ENCODE measurements at places on chromosomes 5 and 9.
A peak's percentile ranks its signal among the peaks of the same experiment; 100 is the strongest.

GRCh38 chr9:123421801-123422455 lies 65.9 kb downstream of the CRB2 start:
- no peak for DNase-seq

- no peak for DNase-seq
These were observed 84.0 kb upstream of the NEURL1B start for GRCh38 chr5:172556971-172557461.

DNA sequence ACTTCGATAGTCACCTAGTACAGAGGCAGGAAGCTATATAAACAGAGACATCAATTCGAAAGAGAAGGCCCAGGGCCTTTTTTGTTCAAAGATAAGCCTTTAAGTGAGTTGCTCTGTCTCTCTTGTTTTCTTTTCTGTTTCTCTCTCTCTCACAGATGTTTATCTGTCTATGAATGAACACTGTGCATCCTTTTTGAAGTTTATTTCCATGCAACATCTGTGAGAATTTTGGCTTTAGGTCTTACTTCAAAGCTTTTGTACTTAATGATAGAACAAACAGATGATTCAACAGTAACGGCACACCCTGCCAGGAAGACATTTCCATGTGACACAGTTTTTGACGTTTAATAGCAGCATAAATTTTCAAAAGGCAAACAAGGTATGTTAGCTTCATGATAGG lies 1413.1 kb upstream of the CDH6 start:
- DNase-seq: no peak

GRCh38 chr5:154945695-154946301 lies 4.9 kb downstream of the MRPL22 start:
- no peak for DNase-seq

DNA sequence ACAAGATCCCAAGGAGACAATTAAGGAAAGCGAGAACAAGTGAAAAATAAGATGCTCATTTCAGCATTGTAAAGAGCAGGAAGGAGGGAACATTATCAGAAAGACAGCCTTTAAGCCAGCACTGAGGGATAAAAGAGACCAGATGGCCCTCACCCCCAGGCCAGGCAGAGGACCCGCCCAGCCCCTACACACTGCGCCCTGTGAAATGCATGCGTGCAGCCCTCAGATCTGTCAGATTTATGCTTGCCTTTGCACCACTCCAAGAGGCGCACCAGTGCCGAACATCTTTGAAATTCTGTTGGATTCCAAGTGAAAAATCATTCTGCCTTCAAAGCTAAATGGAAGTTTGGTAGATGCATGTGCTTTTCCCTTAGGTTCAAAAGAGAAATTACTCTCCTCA lies 378.0 kb downstream of the MLLT3 start:
- DNase-seq: no peak

- DNase-seq: no peak
These were observed 87.6 kb upstream of the RPS23 start for GRCh38 chr5:82365744-82366228.

GRCh38 chr9:105275938-105276337 lies 31.5 kb downstream of the SLC44A1 start:
- DNase-seq: no peak

DNA sequence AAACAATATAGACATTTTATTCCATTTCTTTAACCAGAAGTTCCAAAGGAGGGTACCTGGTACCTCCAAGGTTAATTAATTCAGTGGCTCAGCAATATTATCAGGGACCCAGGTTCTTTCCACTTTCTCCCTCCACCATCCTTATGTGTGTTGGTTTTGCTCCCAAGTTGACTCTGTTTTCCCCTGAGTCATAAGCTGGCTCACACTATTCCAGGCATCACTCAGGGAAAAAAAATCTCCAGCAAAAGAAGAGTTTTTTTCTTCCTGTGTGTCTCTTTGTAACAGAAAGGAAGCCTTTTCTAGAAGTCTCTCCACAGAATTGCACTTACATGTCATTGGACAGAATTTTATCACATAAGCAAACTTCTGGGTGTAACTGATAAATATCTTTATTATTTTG lies 31.2 kb upstream of the GALNT10 start:
- no peak for DNase-seq

- peak; percentile 56 for DNase-seq
These were observed 9.1 kb upstream of the IRF1 start for GRCh38 chr5:132499440-132500243.

DNA sequence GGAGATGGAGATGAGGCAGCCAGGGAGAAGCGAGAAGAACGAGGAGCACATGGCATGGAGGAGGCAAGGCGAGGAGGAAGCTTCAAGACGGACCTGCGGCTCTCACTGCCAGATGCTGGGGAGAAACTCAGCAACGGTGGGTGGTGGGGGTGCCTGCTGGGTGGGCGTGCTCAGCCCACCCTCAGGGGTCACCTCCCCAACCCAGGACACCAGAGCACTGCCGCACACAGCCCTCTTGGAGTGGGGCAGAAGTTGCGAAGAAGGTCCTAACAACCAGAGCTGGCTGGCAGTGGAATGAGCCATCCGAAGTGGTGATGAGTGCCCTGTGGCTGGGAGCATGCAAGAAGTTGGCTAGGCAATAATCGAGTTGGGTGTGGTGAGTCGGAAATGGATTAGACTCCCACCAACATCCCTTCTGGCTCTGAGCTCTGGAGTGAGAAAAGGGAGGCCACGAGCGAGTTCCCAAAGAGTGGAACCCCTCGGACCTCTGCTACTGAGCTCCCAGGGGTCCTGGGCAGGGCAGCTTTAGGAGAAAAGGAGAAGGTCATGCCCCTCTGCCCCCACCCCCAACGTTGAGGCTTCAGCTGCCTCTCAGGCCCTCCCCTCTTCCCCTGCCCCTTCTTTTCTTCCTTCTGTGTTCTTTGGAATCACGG lies 212.7 kb upstream of the MVB12B start:
- DNase-seq: peak; percentile 76

GRCh38 chr5:35651002-35651756 lies 33.5 kb downstream of the SPEF2 start:
- DNase-seq: no peak

DNA sequence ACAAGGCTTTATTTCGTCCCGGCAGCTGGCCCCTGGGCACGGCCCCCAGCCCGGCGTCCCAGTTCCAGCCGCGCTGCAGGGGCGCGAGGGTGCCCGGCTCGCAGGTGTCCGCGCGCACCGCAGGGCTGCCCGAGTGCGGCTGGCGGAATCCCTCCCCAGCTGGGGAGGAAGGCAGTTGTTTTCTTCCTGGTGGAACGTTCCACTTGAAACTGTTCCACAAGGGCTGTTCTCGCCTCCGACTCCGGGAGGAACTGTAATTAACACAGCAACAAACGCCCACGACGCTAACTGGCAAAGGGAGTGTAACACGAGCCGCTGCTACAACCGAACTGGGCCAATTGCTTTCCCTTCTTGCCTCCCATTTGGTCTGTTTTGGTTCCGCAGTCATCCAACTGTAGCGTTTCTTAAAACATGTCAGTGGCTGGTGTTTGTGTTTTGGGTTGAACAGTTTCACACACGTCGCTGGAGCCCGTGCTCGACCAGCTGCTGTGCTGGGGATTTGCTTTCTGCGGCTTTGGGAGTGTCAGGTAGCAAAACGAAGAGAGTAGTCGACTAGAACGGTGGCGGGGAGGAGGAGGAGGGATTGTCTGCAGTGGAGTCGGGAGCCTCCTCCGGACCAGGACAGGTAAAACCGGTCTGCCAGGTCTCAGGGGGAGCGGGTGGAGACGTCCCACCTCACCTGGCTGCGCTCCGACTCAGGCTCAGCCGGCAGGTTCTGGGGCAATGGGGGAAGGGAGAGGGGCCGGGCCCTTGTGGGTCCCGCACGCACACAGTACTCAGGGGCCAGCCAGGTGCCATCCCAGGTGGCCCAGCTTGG lies 131.6 kb upstream of the NIPBL start:
- DNase-seq: peak; percentile 89

DNA sequence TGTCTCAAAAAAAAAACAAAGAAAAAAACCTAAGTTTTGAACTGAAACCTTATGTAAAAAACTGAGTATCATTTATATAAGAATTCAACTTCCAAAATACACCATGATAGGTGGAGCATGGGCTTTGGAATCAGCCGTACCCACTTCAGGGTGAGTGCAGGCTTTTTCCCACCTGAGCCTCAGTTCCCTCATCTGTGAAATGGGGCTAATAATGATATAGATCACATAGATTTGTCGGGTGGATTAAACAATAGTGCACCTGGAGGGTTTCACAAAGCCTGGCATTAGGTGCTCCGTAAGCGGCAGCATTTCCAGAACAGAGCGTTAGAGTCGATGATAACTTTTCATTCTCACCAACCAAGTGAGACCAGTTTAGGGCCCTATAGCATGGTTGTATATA lies 91.9 kb downstream of the CYFIP2 start:
- no peak for DNase-seq

GRCh38 chr9:92963831-92964606 lies 16.7 kb downstream of the FGD3 start:
- DNase-seq: no peak

Measured in osteocyte (in vitro differentiated cells).